C1 segment of cervical spinal cord (tissue), 14 donors: ENCODE measurements at places on chromosomes 7 and 10.

- no peak for DNase-seq
Measured at GRCh38 chr10:72612203-72612826, 13.6 kb downstream of the MICU1 start.

GRCh38 chr10:103784723-103785418 lies 70.5 kb downstream of the SH3PXD2A start:
- DNase-seq: no peak

- no peak for DNase-seq
Measured at GRCh38 chr7:27901028-27901760, 161.2 kb downstream of the TAX1BP1 start.

GRCh38 chr7:79820387-79820786 lies 314.2 kb upstream of the GNAI1 start:
- DNase-seq: no peak
